Left colon (tissue), 2 donors: ENCODE measurements at places on chromosomes 1 and 21. TPM values are rescaled to one million over a fixed set of nuclear protein-coding genes. Genes with fewer than 3 reads are reported as not detected.

DNA sequence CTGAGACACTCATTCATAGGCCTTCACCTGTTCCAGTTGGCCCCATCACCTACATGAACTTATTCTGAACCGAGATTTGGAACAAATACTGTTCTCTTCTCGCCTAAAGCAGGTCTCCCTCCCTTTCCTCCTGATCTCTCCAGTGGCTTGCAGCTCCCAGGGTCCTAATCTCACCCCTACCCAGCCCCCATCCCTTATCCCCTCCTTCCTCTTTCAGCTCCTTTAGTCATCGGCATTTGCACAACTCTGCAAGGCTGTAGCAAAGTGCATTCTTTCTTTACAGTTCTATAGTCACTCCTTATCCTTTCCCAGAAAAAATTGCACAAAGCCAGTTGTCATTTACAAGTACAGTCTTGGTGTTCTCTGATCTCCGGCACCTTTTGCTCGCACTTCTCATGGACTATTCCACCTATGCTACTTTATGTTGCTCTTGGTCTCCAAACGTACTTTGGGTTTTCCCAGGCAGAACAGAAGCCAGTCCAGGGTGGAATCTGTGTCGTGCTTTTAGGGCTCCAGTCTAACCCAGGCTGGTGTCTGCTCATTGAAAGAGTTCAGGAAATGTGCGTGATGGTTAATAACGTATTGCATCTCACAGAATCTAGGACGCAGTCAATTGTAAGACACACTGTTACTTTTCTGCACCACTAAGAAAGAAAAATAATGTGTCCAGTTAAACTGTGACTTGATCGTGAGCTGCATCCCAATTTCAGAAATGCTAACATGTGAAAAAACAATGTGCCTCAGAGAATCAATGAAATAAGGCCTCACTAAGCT is 965 bp downstream of the ABCA4 start:
- DNase-seq: no peak

- no peak for DNase-seq
Observed at GRCh38 chr21:35540950-35541638, 492.0 kb upstream of the RUNX1 start.

DNA sequence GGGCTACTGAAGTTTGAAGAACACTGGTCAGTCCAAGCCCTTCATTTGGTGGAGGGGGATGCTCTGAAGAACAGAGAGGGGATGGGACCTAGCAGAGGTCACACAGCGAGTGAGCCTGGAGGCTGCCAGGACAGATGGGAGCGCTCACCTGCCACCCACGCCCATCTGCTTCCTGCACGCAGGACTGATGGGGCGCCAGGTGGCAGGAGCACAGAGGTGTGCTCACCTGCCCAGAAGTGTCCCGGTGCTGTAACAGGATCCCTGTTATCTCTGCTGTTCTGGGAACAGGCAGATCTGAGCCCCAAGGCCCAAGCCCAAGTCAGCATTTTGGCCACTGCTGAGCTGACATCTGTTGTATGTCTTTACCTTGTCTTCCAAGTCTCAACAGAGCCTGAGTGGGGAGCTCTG is 40.5 kb downstream of the EPHB2 start:
- peak; percentile 57 for DNase-seq

Gene HES3
- total RNA-seq: not detected

Gene IL10
- total RNA-seq: 1.1 TPM

DNA sequence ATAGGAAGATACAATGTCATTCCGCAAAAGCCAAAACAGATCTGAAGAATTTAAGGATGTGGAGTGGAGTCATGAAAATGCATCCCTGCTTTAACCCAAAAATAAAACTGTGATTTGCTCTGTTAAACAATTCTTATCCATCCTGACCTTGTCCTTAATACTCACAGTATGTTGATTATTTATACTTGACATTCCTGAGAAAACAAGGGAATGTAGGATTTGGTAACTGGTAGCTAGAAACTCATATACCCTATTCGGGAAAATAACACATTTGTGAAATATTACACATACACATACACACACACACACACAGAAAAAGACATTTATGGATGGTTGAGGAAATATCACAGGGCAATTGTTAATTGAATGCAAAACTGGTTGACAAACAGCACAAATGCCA is 80.2 kb downstream of the FMN2 start:
- no peak for DNase-seq

- peak; percentile 83 for DNase-seq
Observed at GRCh38 chr1:151196292-151196800, 2.0 kb upstream of the PIP5K1A start.

GRCh38 chr21:39938086-39938625 is 70.9 kb downstream of the PCP4 start:
- no peak for DNase-seq

GRCh38 chr1:248841702-248842395 is 3.8 kb downstream of the ZNF672 start:
- DNase-seq: no peak

Gene MYOG
- total RNA-seq: not detected

DNA sequence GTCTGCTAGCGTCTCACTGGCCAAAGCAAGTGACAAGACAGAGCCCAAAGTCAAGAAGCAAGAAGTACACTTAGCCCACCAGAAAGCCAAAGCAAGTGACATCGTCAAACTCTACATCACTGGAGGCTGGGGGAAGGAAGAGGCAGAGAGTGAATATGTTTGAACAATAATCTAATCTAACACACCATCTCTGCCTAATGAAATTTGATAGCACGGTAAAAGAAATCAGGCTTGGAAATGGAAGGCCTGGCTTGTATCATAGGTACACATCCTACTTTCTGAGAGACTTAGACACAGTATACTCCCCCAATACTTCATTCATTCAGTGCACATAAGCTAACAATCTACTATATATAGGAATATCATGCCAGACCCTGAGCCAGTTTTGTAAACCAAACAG is 26.3 kb downstream of the TRABD2B start:
- DNase-seq: no peak

DNA sequence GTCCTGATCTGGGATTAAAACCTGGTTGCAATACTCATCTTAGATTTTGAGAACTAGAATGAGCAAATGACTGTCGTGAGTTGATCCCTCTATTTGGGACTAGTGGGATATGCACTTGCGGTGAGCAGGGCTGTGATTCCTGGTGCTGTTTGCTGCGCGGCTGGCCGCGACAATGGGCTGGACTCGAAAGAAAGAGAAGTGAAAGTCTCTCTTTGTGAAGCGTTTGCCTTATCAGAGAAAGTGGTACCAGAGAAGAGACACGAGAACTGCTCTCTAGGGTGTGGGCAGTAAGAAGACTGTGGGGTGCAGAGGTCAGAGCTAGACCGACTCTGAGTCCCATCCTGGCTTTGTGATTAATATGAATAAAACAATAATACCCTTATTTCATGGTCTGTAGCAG is 8.6 kb downstream of the ST6GALNAC3 start:
- DNase-seq: no peak

- no peak for DNase-seq
Observed at GRCh38 chr1:202005958-202006357, 4.4 kb upstream of the ELF3 start.

DNA sequence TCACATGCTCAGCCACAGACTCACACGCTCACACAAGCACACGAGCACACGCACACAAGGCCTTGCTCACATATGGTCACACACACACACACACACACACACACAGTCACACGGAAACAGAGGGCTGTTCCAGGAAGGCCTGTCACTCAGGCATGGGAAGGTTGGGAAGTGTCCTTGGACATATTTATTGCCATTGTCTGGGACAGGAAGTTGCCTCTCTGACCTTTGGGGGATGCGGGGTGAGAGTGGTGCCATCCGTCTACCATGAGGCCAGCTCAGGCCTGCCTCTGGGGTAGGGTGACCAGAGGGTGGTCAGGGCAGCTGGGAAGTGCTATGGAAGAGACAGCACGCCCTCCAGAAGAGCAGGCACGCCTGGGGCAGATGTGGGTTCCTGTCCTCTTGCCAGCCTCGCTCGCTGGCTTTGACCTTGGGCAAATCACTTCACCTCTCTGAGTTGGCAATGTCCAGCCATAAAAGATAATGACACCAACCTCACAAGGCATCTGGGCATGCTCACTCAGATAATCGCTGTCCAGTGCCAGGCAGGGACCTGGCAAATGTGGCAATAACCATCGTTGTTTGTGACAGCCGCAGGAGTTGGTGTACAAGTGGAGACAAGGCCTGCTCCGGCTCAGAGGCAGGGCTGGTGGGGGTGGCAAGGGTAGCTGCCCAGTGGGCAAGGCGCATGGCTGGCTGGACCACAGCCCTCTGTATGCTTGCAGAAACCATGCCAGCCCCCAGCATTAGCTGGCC is 8.0 kb upstream of the GUCA2A start:
- peak; percentile 66 for DNase-seq

DNA sequence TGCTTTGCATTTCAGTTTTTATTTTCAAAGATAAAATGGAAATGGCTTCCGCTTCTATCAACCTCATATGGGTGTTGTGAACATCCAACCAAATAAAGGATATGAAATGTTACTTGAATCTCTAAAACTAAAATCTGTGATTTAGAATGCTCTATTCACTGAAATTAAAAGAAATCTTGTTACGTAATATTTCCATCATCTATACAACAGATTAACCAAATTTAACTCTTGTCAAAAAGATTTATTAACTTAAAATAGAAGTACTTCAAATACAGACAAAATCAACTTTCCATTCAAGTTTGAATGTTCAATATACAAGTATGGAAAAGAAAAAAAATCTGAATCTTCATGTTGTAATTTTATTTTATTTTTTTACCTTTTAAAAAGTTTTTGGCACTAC is 18.7 kb downstream of the PRPF38A start:
- DNase-seq: no peak

Gene MARK1
- 4.4 TPM for total RNA-seq

- DNase-seq: no peak
Observed at GRCh38 chr21:17501107-17502006, 11.5 kb upstream of the CXADR start.

DNA sequence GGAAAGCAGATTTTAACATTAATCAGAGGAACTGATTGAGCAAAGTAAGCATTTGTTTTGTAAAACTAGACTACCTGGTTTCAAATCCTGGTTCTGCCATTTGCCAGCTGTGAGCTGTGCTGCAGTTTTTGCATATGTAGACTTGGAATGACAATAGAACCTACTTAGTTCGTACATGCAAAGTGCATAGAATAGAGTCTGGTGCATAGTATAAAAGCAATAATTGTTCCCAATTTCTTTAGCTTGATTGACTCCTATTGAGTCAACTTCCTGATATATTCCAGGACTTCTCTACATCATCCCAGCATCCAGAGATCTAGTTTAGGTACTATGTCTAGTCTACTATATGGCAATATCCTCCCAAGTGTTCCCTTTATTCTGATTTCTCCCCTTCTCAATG is 144.4 kb upstream of the FGGY start:
- DNase-seq: no peak

GRCh38 chr1:214441119-214441518 is 110.3 kb downstream of the PTPN14 start:
- DNase-seq: no peak

DNA sequence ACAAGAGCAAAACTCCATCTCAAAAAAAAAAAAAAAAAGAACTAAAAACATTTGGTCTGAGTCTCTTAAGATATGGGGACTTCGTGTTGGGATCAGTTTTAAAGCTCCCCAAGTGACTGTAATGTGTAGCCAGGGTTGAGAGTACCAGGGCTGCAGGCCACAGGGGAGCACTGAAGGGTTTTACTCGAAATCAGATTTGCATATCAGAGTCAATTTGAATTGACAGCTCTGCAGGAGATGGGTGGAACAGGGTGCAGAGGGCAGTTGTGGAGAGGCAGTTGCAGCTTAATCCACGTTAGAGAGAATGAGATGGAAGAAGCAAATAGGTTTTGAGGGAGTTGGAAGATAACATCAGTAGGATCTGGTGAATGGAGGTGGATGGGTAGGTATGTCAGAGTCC is 20.6 kb upstream of the ELOA start:
- no peak for DNase-seq

- no peak for DNase-seq
Observed at GRCh38 chr1:228096416-228097332, 6.5 kb downstream of the C1orf35 start.

Gene GNG4
- total RNA-seq: 4.4 TPM

DNA sequence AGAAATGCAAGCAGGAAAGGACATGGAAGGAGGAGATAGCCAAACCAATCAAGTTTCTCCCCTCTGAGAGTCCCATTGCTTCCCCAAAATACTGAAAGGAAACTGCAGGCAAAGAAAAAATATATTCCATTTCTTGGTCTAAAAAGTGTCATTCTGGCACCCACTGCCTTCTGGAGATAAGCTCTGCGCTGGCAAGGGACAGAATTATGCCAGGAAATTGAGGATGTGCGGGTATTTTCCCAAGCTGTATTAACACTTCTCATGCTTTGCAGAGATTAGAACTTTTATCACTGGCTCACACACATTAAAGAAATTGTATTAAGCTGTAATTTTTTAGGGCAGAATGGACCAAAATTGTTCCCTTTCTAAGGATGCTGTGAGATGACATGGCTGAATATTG is 381.2 kb upstream of the DUSP10 start:
- no peak for DNase-seq

DNA sequence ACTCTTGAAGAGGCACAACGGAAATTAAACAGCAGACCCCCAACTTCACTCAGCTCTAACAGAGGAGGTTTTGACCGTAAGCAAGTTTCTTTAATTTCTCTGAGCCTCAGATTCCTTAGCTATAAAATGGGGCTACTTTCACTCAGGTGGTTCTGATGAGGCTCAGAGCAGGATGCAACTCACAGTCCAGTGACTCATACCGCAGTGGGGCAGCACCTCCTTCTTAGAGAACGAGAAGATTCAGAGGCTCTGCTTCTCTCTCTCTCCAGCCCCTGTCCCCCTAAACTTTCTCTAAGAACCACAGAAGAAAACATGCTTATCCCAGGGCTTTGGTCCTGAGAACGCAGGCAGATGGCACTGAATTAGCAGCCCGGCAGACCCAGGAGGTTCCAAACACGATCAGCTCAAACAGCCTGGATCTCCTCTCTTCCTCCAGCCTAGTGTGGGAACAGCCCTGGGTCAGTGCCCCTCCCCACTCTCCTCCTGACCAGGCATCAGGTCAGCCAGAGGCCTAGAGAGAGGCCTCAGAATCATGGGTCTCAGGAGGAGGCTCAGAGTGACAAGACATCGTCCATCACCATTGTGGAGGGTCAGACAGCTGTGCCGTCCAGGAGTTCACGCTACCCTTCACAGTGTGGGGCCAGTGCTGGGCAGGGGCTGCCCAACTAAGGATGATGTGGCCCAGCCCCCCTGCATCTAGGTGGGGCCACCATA is 433.0 kb downstream of the PTPRU start:
- no peak for DNase-seq

Gene FHAD1
- total RNA-seq: 1.2 TPM

Gene REG4
- total RNA-seq: 37.5 TPM

- no peak for DNase-seq
Observed at GRCh38 chr1:195637539-195637938, 970.7 kb downstream of the KCNT2 start.

- no peak for DNase-seq
Observed at GRCh38 chr1:40221977-40222772, 25.6 kb upstream of the TMCO2 start.

- DNase-seq: peak; percentile 96
Observed at GRCh38 chr1:23528250-23528978, 2.6 kb downstream of the E2F2 start.

Gene MNDA
- total RNA-seq: 2.2 TPM

DNA sequence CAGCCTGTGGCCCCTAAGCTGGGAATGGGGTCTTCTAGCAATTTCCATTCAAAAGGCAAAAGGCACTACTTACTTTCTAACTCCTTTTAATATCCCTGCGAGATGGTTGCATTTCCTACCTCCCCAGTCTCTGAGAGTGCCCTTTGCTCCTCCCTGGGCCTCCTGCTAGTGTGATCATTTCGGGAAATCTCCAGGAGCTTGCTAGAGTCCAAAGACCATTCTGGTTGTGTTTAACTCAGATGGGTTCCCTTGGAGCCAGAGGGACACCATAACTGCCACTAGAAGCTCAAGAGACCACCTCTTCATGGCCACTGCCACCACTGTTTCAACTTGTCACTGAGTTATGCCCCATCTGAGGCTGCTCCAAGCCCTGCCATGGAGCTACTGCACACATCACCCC is 34.4 kb upstream of the CYP4B1 start:
- DNase-seq: no peak
